Glomerular endothelial cell (primary cell): ENCODE measurements at places on chromosomes 12 and 14.

DNA sequence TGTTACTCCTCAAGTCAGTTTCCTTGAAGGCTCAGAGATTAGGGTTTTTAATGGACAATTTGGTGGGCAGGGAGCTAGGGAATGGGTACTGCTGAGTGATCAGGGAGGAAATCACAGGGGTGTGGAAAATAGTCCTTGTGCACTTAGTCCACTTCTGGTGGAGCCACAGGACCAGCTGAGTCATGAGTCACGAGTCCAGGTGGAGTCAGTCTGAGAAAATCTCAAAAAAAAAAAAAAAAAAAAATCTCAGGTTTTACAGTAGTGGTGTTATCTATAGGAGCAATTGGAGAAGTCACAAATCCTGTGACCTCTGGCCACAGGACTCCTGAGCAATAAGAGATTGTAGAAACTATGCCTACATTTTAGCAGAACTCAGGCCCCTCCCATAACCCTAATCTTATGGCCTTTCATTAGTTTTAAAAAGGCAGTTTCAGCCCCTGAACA is 28.2 kb upstream of the AMN1 start:
- no peak for DNase-seq

DNA sequence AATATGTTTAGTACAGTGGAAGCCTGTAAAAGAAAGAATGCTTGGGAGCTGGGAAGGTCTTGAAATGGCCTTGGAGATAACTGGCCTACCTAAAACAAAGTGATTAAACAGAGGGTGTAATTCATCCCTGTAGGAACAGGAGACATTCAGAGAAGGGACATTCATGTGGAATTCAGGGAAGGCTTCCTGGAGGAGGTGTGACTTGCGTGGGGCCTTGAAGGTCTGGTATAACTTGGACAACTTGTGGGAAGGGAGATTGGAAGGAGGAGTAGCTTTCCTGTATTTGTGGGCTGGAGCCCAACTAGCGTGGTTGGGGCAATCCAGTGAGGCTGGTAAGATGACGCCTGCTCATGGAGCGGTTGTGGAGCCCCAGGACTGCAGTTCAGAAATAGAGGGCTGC is 156.4 kb downstream of the AACS start:
- DNase-seq, result no peak

- no peak for DNase-seq
These were observed 3.0 kb downstream of the ATP6V0A2 start for GRCh38 chr12:123715195-123715594.

DNA sequence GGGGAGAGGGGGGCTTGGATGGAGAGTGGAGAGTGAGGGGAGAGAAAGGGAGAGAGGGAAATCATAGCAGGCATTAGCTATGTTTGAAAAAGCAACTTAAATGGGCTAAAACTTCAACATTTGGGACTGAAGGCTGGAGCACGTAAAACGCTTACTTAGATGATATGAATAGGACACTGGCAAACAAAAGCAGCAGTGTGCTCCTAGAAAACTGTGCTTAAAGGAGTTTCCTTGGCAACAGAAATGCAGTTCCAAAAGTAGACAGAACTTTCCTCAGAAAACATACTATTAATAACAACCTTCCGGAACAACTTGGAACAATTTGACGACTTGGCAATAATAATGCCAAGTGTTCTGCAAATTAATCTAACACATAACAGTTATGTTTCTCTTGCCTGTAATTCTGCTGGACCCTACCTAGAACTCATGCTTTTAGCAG is 235.5 kb upstream of the NPAS3 start:
- no peak for DNase-seq

DNA sequence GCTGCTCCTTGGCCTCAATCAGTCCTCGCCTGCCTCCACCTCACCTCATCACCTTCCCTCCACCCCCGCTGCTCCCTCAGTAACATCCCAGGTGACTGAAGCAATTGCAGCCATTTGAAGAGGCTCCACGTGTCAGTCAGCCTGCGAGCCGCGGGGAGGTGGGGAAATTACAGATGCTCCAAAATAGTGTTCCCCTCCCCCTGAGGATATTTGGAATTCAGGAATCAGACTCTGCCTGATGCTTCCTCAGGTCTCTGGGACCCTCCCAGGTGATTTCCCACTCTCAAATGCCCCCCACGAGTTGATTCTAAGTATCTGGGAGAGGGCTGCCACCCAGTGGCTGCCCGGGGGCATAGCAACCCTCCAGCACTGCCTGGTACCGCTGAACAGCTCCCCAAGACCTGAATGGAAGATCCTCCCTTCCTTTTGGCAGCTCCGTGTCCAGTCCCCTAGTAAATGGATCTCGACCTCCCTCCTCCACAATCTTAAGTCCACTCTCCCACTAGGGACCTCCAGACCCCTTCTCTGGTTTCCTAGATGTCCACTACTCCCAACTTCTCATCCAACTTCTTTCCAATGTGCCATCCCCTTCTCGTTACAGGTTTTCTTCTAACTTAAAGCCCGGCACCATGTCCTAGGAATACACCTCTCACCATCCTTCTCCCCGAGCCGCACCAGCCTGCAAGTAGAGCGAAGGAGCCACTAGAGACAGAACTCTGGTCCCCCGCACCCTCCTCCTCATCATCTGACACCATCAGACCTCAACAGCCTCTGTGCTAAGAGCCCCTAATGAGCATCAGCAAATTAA is 1.4 kb upstream of the ASIC1 start:
- DNase-seq, result no peak

- no peak for DNase-seq
These were observed 44.7 kb upstream of the CHST11 start for GRCh38 chr12:104411826-104412641.

DNA sequence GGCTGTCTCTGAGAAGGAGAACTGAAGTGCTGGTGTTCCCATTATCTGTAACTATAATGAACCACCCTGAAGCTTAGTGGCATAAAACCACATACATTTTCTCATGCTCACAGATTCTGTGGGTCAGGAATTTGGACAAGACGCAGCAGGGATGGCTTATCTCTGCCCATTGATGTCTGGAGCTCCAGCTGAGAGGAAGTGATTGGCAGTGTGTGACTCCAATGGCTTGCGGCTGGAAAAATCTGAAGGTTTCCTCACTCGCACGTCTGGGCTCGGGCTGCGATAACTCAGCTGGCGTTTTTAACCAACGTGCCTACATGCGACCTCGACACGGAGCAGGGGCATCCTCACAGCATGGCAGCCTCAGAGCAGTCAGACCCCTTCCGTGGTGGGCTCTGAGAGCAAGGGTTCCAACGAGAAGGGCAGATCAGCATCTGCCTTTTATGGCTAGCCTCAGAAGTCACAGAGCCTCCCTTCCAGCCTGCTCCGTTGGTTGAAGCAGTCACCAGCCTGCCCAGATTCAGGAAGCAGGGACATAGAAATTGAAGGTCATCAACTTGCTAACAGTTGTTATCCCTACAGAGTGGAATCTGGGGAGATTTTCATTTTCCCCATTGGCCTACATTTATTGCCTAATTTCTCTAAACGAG is 143.3 kb upstream of the BCL2L14 start:
- DNase-seq, result no peak

- no peak for DNase-seq
These were observed 96.3 kb upstream of the EVL start for GRCh38 chr14:99968941-99969340.

GRCh38 chr12:114368685-114369452 is 37.1 kb downstream of the TBX5 start:
- no peak for DNase-seq

DNA sequence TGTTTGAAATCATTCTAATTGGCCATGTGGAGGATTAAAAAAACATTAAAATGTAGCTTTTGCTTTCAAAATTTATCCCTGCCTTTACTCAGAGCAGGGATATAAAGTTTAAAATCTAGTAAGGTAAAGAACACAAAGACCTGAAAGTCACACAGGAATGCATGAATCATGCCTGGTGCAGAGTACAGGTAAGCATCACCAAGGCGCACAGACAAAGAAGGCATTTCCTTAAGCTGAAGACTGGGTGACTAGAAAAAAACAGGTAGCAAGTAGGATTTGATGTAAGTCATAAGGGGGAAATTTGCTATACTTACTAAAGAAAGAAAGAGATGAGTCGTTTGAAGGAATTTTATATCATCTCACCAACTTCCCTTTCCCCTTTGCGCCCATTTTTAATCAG is 405.6 kb downstream of the GXYLT1 start:
- no peak for DNase-seq

- no peak for DNase-seq
These were observed 14.1 kb upstream of the ETV6 start for GRCh38 chr12:11635341-11635740.

GRCh38 chr12:128823216-128823915 is 392 bp downstream of the SLC15A4 start:
- no peak for DNase-seq

DNA sequence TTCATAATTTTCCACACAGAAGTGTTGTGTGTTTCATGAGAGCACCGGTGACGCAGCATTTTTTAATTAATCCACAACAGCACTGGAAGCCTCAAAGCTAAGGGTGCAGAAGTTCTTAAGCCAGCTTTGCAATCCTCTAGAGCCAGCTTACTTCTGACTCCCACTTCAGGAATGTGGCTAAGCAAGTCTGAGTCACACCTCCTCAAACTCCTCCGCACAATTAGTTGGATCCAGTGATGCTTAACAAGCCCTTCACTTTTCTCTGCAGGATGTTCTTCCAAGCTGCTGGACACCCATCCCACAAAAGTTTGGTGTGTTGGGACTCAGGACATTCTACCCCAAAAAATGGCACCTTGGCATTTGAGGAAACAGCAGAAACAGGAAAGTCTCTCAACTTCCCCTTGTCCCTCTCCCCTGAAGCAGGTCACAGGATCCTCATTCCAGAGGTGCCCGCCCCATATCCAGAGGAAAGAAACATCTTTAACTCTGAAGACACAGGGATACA is 210.0 kb downstream of the PPM1H start:
- peak; percentile 91 for DNase-seq
